NCI-H748 treated with DMSO at 0.1 percent for 48 hours (cell line): ENCODE measurements at places on chromosomes 7 and 10.

DNA sequence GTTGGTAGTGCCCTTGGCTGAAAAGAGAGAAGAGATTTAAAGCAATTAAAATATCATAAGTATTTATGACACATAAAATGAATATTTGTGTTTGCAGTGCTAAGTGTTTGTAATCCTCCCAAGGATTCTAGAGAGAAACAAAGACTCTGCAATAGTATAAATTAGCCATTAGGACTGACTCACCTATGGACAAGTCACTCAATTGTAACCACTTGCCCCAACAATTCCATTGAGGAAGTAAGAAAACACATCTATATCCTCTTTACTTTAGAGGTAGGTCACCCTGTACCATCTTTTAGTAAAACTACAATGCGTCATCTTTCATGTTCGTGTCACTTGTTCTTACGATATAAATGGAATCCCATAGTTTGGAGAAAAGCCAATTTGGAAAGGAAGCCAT lies 85.7 kb upstream of the INHBA start:
- no peak for DNase-seq

DNA sequence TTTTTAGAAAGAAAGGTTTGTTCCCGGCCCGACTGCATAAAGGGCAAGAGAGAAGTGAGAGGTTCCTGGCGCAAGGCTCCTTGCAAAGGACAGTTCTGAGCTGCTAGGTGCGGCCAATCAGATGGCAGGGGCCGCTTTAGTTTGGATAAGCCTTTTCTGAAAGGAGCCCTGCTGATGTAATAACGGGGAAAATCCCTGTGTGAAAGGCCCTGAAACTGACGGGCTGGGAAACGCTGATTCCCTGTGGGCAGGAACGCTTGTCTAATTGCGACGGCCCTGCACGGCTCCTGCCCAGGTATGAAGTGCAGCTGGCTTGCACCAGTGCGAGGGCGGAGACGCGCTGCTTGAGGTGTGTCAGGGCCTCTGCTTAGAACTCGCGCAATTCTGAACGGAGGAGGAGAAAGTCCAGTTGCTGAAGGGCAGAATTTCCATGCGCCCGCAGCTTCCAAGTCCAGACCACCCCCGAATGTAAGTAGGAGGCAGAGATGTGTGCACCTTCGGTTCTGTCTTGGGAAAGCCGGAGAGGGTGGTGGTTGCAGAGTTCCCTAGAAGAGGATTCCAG lies 30.5 kb downstream of the TACC2 start:
- DNase-seq: peak; percentile 23

GRCh38 chr7:35255443-35256255 lies 1.7 kb upstream of the TBX20 start:
- no peak for DNase-seq

GRCh38 chr10:34580643-34581042 lies 234.5 kb downstream of the PARD3 start:
- no peak for DNase-seq

DNA sequence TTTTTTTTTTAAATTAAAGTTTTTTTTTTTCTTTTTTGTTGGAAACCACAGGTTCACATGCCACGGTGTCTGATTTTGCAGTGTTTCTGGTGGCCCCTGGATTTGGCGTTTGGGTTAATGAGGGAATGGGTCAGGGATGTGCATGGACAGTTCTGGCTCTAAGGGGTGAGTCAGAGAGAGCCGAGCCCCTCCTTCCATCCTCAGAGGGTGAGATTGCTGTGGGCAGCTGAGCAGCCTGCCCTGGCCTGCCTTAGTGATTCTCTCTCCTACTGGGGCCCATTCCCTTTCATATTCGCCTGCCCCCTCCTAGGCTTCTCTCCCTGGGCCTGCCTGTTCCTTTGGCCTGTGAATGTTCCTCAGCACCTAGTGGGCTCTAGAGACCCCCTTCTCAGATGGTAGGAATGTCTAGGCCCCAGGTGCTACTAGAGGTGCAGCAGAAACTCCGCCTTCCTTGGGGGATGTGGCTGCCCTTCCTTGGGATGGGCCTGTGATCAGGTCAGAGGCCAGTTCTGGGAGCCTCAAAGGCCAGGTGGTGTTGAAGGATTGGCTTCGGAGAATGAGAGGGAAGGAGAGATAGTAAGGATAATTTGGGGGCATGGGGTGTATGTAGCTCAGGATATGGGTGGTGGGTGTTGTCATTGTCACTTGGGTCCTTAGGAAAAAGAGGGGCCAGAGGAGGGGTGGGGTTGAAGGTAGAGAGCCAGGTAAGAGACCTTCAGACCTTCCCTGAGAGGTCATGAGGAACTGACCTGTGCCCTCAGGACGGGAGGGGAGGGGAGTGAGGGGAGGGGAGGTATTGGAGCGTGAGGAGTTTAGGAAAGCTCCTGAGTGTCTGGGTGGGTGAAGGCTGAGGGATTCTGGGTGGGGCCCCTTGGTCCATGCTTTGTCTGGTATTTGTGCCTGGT lies 19.8 kb downstream of the TSPAN14 start:
- DNase-seq: no peak

- DNase-seq: no peak
Measured at GRCh38 chr7:5214236-5214635, 24.2 kb downstream of the WIPI2 start.

DNA sequence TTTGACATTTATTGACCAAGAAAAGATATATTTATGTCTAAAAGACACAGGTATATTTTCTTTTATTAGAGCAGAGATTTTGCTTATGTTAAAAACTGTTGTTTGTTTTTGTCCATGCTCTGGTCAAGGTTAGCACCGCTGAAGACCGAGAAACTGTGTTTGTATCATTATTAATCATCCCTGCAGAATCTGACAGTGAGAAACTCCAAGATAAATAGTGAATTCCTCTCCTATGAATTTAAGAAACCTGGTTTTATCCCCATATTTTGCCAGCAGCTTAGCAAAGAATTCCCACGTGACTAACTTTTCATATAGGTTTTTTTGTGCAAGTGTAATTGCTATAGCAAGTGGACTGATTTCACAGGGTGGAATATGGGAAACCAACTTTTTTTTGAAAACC lies 77.6 kb downstream of the FRMD4A start:
- DNase-seq: no peak

DNA sequence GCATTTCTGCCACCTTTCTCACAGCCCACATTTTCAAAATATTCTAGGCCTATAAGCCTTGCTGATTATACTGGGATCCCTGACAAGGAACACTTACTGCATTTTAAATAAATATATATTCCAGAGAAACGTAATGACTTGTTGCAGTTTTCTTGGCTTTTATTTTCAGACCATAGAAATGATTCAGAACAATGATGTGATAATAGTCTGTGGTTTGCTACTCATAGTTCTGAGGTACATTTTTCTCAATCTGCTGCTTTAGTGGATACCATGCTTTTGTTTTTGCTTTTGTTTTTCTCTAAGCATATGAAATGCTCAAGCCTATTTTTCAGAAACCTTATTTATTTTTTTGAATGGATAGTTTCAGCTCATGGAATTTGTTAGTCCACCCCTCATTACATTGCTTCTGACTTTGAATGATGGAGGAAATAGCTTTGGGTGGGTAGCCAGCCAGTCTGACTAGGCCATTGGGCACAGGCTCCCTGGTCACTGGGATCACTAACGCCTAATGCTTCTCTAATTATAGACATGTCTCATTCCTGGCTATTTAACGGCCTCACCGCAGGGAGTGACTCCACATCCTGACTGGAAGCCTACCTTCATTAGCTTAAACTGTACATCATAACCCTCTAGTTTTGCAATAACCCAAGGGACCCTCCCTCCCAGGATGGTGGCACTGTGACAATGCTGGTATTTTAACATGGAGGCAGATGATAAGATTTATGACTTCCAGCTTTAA lies 66.1 kb downstream of the MBL2 start:
- no peak for DNase-seq

DNA sequence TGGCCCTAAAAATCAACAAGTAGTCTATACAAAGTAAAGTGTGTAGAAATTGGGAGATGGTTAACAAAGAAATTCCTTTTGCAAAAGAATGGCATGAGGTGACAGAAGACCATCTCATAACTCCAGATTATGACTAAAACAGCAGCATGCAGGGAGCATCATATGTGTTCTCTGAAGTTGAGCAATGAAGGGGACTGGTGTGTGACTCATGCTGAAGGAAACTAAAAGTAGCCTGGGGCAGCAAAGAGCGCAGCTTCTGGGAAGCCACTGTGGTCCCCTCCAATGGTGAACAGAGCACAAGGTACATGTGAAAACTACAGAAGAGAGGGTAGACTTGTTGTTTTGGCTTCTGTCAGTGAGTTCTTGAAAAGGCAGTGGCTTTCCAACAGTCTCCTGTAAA lies 133.4 kb downstream of the MACC1 start:
- no peak for DNase-seq

DNA sequence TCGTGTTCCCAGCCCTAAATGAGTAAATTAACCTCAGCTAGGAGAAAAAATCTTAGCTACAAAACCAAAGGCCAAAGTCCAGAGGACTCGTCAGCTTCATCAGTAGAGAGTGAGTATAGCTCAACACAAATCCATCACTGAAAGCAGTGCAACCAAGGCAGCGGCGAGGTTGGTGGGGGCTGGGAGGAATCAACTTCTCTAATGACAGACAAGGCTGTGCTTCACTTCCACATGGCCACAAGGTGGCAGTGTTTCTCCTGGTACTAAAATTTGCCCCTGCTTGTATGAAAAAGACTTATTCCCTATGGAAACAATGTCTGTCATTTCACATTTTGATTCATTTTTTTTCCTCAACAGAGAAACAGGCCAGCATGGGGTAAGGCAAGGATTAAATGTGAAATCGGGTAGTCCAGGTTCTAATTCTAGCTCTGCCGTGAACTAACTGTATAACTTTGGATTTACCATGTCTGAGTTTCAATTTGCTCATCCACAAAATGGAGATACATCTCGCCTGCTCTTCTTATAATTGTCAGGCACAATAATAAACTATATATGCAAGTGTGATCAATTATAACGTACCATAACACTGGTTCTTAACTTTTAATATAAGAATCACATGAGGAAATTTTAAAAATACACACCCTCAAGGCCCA lies 39.3 kb downstream of the FAS start:
- DNase-seq: peak; percentile 64

DNA sequence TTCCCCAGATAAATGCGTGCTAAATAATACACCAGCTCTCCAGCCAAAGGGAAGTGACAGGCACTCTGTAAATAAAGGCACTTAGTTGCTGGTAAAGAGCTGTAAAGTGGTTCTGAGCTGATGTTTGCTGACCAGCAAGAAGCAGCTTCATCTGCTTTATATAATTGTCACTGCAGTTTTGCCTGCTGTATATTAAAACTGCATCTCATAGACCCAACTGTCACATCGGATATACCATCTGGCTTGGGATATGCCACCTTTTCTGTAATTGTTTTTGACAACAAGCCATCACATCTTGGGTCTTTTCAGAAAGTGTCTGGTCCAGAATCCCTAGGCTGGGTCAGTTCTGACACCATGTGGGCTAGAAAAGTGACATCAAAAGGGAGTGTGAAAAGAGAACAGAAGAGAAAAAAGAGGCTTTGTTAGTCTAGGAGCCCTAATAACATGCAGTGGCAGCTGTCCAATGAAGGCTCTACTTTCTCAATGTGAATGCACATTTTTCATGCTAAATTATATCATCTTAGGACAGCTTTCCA lies 697.6 kb downstream of the KCNMA1 start:
- peak; percentile 52 for DNase-seq

- no peak for DNase-seq
Measured at GRCh38 chr10:105516511-105516910, 875.4 kb downstream of the SORCS3 start.

DNA sequence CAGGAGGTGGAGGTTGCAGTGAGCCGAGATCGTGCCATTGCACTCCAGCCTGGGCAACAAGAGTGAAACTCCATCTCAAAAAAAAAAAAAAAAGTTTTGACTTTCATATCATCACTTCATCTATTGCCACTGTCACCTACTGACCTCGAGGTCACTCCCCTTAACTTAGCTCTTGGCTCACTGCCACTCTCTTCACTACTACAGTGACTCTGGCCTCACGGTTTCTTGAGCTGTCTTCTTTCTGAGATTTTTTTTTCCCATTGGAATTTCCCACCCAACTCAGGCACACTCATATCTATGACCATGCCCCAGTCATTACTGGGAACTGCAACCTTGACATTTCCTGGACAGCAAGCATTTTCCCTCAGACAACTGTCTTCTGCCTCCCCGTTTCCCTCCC lies 42.6 kb upstream of the C7orf33 start:
- no peak for DNase-seq

DNA sequence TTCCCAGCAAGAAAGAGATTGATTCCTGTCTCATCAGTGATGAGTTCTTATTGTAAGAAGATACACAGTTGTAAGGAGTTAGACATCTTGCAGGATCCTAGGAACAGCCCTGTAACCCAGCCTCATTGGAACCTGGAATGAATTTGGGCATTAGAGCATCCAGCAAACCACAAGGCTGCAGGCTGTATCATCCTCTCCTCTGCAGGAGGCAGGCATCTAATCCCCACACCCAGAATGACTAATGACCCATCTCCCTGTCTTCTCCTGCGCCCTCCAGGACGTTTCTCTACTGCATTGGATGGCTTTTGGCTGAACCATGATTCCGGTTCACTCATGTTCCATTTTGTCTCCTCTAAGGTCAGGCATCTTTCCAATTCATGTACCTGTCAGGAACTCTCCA lies 233.9 kb downstream of the POU6F2 start:
- no peak for DNase-seq

GRCh38 chr10:55786461-55787050 lies 574.5 kb downstream of the ZWINT start:
- DNase-seq: peak; percentile 19

DNA sequence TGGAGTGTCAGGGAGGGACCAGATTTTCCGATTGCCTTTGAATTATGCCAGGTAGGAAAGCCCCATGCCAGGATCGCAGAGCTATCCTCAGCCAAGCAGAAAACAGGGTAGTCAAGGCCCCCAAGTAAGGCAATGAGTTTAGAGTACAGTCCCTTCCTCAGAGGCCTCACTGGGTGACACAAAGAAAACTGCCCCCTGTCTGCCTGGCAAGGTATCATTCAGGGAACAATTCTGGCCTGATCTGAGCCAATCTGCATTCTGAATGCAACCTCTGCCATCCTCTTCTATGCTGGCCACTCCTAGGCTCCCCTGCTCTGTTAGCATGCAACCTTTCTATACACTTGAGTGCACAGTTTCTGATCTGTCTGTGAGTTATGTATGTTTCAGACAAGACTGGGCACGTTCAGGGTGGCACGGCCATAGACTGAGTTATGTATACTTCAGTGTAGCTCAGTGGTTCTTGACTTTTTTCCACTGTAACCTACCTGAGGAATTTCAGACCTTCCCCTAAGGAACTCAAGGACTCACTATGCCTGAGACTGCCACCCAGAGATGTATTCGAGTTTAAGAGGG lies 336.8 kb downstream of the PLXNA4 start:
- DNase-seq: no peak

GRCh38 chr7:82375713-82376112 lies 67.9 kb downstream of the CACNA2D1 start:
- peak; percentile 60 for DNase-seq
